CD4-positive, alpha-beta T cell treated with Interleukin-15 for 1 hour (primary cell): ENCODE measurements at places on chromosomes 3 and 15.

DNA sequence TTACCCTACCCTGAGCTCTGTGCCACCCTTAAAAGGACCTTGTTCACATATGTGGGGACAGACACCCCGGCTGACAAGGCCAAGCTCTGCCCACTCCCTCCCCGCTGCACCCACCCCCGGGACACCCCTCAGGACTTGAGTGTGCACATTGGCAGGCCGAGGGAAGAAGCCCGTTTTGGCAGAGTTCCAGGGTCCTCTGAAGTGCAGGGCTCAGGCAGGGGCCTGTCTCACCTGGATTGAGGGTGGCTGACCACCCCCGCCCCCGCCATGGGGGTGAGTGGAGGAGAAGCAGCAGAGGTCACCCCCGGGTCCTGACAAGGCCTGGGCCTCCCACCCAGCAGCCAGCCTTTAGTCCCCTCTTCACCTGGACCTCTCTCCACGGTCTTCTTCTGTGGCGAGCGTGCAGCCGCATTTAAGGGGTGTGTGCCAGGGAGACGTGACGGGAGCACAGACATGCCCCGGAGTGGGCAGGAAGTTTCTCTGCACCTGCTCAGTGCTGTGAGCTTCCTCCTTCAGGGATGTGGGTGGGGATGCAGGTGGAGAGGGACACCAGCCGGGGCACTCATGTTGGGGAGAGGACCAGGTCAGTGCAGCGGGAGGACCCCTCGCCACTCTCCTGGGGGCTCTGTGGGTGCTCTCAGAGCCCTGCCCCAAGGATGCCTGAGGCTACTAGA is 50.7 kb downstream of the LINGO1 start:
- DNase-seq: no peak

- DNase-seq: no peak
These were observed 77.7 kb upstream of the STAC start for GRCh38 chr3:36302626-36303025.

GRCh38 chr3:69568951-69569350 is 170.3 kb upstream of the MITF start:
- no peak for DNase-seq

GRCh38 chr15:70853973-70854665 is at the start of gene LARP6:
Gene LARP6 (minus strand): TSS chr15:70854157. CDS start chr15:70854088, 69 bp downstream.
- DNase-seq: no peak

GRCh38 chr3:99634881-99635280 is 3.5 kb upstream of the COL8A1 start:
- no peak for DNase-seq
